Omental fat pad (tissue), 4 donors: ENCODE measurements at places on chromosomes 1 and 21. TPM values are rescaled to one million over a fixed set of nuclear protein-coding genes. Genes with fewer than 3 reads are reported as not detected.

LCK gene
- 6.2 TPM for total RNA-seq

TSACC gene
- not detected for total RNA-seq

TSPEAR gene
- not detected for total RNA-seq

GJB3 gene
- not detected for total RNA-seq

MAB21L3 gene
- total RNA-seq, result not detected

DNA sequence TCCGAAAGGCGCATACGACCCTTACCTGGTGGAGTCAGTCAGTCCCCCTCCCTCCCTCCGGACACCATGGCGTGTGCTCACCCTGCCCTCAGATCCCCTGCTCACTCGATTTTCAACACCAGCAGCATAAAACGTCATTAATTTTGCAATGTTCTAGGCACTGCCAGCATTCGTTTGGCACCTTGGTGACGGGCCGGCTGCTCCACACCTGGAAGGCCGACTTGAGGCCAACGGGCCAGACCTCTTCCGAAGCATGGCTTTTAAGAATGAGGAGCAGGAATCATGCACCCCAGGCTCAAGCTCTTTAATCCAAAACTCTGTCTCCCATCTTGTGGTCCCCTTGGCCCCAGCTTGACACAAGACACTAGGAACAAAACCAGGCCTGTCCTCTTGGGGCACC is 33.1 kb downstream of the NPHP4 start:
- DNase-seq, result no peak

DNA sequence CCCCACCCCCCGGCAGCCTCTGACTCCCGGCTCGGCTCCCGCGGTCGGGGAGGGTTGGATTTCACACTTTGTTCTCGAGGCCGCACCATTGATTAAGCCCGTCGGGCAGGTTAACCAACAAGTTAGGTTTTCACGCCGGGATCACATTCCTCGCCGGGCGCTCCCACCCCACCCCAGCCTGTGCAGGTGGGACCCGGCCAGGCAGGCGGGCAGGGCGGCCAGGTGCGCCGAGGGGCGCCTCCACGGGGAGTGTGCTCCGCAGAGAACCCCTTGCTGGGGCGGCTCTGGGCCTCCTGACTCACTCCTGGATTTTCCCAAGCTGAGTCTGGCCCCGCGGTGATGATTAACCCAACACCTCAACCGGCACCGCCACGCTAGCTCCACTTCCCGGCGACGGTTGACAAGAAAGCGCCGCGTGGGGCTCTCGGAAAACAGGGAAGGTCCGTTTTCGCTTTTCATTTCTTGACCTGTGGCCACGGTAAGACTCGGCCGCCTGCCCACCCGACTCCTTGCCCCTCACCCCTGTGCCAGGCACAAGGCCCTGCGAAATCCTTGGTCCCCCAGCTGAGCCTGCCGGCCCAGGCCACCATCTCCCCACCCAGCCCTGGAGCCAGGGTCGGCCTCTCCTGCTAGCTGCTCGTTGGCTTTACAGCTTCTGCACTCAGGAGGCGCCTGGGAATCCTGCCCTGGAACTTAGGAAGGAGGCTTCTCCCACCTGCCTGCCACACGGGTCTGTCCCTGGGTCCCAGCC is 8.8 kb upstream of the TTLL10 start:
- no peak for DNase-seq

- DNase-seq, result no peak
Observed at GRCh38 chr1:186772228-186772627, 56.5 kb upstream of the PLA2G4A start.

DNA sequence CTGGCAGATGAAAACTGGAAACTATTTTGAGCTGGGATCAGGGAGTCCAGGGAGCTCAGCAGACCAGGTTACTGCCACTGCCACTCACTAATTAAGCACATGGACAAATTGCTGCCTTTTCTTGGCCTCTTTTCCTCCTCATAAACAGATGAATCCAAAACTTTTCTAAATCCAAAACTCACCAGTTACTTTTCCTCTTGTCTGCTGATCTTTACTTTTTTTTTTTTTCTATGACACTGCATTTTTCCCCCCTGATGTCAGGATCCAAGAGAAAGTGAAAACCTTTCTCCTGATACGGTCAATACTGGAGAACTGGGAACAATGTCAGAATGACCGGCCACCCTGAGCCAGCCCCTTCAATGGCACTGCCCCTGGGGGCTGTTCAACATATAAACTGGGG is 405.8 kb downstream of the DUSP10 start:
- DNase-seq, result no peak

DNA sequence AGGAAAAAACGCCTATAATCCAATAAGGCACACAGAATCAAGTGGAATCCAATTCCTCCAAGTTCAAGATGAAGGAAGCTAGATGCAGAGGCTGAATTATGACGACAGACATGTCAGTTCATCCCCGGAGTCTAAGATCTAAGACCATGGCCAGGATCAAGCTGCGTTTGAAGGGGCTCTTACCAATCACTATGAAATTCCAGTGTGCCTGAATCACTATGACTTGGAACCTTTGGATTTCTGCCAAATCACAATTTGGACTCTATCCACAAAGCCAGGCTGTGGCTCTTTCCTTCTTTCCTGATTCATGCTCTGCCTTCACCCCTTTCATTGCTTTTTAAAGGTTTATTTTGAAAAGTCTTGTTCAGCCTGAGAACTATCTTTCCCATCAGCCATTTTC is 17.1 kb downstream of the OLIG2 start:
- DNase-seq, result no peak

DNA sequence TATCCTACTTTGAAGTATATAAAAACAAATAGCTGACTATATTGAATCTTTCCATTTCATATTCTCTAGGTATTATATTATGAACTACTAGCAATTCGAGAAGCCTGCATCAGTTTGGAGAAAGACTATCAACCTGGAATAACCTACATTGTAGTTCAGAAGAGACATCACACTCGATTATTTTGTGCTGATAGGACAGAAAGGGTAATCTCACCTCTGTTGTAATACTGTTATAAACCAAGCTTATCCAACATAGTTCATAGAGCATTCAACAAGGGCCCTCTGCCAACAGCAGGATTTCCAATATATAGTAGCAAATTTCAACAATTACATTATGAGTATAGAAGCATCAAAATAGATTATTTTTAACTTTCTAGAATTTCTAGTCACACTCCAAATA is 43.7 kb upstream of the TEKT2 start:
- DNase-seq, result no peak

DNA sequence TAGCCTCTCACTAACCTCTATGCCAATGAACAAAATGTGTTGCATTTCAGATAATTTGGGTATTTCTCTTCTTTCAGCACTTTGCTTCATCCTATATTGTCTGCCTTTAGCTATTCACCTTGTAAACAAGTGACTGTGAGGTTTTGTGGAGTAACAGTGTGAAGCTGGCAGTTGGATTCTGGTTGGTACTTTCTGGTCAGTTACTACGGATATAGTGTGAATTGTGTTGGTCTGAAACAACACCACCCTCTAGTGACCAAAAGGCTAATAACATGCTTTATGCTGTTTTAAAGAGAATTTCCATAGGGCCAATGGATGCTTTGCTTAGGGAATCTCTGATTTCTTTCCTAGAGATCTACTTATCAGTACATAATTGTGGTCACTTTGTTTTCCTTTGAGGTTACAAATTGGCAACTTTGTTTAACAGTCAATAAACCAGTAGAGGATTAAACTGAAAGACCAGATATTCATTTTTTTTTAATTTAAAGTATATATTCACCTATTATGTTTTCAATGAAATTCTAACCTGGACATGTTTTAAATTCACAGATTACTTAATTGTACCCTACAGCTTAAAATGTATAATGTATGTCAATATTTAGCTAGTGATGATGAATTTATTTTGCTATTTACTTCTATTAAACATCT is 2.5 kb upstream of the PTGER3 start:
- no peak for DNase-seq

DNA sequence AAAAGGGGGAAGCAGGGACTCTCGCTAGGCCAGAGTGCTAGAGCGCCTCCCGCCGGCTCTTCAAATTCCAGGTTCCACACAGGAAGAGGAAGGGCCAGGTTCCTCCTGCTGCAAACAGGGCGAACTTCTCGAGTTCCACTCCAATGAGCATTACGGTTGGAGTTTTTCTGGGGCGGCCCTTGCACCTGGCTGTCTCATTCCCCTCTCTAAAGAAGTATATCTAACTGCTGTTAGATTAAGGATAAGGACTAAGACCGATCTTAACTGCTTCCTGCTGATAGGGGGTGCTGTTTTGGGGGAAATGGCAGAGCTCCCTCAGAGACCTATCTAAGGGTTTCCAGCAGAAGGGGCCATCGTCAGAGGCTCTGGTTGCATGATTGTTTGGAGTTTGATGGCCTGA is 138.0 kb downstream of the RABGAP1L start:
- no peak for DNase-seq

GRCh38 chr1:17994046-17994445 is 113.6 kb upstream of the IGSF21 start:
- no peak for DNase-seq

DNA sequence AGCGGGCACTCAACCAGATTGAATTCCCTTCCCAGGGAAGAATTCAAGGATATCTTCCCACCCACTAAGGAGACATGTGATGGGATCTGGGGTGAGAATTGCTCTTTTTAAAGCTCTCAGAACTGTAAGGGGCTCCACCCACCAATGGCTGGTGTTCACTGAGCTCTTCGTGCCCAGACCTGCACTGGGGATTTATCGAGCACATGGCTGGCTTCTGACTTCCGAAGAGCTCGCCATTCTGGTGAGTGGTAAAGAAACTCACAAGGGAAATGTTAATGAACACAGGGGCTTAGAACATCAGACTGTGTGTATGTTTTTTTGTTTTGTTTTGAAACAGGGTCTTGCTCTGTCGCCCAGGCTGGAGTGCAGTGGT is 9.8 kb downstream of the PADI3 start:
- DNase-seq, result no peak

DNA sequence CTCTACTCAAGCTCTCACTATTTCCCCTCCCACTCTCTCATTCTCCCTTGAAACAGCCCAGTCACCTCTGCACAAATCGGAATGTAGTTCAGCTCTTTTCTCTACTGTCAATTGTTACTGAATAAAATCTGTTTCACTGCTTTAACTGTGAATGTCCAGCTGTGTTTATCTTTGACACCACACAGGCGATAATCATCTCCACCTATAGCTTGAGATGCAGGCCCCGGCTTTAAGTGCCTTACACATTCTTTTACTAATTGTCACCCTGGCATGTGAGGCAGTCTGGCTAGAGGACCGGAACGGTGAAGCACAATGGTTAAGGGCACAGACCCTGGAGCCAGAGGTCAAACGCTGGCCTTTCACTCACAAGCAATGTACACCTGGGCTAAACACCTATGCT is 122.8 kb upstream of the C8B start:
- no peak for DNase-seq

DNA sequence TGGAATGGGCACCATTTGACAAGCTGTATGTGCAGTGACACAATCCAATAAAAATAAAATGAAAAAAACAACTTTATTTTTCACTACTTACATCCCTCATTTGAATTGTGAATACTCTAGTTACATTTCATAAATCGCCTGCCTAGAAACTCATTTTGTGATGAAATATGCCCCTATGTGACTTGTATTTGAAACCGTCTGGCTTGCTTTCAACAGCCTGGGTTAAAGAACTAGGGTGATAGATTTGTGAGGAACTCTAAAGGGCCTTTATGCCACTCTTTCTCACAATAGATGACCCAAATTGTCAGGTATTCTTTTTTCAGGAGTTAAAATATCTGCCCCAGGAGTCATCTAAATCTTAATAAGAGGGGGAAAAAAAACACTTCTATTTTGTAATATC is 137.9 kb downstream of the DAB1 start:
- DNase-seq, result no peak

GRCh38 chr1:200731654-200732332 is 6.9 kb upstream of the CAMSAP2 start:
- no peak for DNase-seq

DNA sequence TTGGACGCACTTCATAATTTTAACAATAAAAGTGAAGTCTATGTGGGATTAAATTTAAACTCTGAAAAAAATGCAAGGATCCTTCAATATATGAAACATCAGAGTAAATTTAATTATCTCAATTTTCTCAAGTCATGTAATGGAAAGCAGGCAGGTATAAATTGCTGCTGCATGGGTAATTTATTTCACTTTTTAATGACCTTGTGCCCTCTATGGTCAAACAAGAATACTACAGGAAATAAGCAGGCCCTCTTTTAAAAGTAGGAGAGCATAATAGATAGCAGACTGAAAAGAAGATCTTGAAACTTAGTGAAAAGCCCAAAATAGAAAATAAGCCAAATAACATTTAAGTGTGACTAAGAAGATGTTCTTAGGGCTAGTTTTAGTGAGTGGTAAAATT is 22.9 kb downstream of the BCAS2 start:
- DNase-seq, result no peak

GRCh38 chr21:32712043-32712442 is 15.8 kb downstream of the SYNJ1 start:
- DNase-seq, result no peak

DNA sequence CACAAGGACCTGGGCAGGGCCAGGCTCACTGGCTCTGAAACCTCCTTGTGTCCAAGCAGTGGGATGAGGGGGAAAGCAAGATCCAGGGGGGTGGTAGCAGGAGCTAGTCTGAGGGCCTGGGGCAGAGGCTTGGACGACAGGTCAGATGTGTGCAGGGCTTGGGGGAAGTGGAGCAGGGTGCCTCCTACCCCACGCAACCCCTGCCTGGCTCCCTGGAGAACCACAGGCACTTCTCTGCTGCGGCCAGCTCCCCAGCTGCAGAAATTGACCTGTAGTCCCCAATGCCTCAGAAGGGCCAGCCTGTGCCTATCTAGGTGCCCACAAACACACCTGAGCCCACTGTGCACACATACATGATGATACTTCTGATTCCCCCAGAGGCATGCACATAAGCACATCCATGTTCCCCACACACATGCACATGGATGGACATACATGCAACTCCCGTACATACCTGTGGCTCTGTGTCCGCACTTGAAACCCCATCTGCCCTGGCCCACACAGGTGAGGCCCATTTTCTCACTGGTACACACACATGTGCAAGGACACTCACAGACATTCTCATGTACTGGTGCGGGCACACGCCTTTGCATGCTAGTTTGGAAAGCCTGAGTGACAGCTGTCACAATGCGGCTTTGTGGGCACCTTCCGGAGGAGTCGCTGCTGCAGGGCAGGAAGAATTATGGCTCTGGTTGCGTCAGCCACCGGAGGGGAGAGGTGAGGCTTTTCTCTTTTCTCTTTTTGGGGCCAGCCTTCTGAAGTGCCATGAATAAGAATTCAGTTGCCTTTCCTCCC is 247.2 kb upstream of the CSF3R start:
- DNase-seq, result no peak

GRCh38 chr1:98315309-98315708 is 346.2 kb upstream of the SNX7 start:
- no peak for DNase-seq

GRCh38 chr1:231274119-231274825 is 33.3 kb downstream of the GNPAT start:
- DNase-seq, result no peak

GRCh38 chr1:15031251-15031933 is 122.2 kb upstream of the TMEM51 start:
- DNase-seq, result no peak

- DNase-seq, result no peak
Observed at GRCh38 chr1:194155962-194156361, 969.5 kb upstream of the B3GALT2 start.
